NCI-H187 (cell line): ENCODE measurements at places on chromosomes 4 and X.

- DNase-seq, result no peak
Observed at GRCh38 chr4:15024386-15024785, 22.1 kb downstream of the CPEB2 start.

DNA sequence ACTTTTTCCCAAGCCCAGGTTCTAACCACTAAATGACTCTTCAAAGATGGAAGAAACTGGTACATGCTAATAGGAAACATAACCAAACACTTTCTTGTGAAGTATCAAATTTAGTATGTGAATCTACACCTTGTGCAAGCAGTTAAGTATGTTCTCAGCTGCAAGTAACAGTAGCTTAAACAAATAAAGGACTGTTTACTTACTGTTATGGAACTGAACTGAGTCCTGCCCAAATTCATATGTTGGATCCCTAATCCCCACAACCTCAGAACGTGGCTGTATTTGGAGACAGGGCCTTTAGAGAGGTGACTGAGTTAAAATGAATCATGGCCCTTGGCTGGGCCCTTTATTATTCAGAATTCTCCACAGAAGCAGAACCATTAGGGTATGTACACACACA lies 178.7 kb downstream of the KDR start:
- DNase-seq, result no peak

DNA sequence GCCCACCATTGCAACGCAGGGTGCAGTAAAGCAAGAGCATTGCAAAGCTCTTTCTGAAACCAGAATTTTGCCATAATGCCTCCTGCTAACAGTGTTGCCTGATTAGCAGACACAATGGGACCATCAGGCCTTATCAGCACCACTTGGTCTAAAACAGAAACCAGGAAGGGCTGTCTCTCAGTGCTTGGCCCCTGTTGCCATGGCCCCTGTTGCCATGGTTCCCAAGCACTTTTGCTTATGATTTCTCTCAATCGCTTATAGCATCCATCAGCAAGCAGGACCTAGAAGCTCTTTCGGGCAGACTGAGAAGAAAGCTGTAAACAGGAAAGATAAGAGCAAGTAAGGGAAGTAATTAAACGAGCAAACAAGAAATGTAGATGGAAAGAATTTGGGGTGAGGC lies 36.8 kb downstream of the RTL5 start:
- no peak for DNase-seq

DNA sequence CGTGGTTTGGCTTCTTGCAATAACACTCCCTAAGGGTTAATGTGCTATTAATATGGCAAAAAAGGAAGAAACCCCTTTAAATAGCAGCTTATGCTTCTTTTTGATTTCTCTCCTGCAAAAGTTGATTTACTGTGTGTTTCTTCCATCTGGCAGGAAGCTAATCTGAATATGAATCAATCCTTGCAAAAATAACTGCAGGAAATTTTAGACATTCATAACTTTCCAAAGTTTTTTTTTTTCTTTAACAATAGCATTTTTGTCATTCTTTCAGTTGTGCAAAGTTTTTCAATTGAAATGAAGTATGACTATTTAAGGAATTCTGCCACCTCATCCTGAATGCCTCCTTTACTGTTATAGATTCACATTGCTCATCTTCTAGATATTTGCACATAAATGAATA lies 115.6 kb downstream of the SPANXA1 start:
- DNase-seq, result no peak

DNA sequence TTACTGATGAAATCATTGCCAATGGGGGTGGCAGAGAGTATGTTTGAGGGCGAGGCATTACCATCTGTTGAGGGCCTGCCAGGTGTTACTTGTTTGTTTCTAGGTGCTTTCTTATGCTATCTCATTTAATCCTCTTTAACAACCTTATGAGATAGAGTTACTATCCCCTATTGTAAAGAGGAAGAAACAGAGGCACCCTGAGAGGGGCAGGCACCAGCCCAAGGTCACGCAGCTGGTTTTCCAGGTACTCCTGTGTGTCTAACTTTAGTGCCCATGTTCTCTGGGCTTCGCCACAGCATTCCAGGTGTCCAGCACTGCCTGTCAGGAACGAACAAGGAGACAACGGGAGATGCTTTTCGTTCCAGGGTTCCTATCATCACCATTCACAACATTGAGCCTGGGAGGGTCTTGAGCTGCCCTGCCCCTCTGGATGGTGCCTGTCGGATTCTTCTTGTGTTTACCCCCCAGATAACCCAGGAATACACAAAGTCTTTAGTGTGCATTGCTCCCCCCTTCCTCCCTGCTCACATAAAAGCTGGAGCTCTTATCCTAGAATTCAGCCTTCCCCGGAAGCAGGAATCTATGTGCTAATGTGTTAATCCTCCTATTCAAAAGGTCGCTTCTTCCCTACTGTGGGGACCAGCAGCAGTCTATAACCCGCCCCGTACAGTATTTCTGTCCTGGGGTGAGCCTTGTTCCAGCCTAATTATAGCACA lies 24.9 kb upstream of the GPC4 start:
- DNase-seq, result no peak

DNA sequence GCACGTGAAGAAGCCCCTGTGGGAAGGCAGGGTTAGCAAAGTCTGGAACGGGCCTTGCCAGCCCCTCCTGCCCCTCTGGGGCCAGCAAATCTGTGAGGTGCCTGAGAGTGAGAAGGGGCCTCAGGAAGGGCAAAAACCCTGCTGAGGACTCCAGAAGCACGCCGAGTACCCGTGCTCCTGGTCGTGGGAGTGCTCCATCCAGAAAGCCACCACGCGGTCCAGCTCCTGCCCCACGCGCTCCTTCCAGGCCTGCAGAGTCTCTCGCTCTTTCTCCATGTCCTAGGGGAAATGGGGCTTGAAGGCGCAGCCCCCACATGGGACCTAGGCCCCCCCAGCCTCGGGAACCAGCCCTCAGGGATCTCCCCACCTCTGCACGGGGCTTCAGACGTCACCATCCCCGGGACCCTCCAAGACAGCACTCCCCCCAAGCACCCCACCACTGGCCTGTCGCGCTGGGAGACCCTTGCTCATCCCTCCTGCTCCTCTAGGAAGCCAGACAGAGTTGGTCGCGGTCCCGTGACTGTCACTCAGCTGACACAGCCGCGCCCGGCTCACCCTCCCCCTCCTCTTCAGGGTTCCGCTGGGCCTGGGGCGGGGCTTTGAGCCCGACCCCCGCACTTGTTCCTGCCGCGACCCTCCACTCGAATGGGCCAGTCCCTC lies at the start of gene RENBP:
Gene RENBP, minus strand, starts transcription at position 504 of the 660 bp plus-strand sequence. Its CDS starts 33 bp downstream, at position 471.
- DNase-seq, result no peak

- DNase-seq, result no peak
Observed at GRCh38 chr4:75144475-75144874, 211.6 kb downstream of the PARM1 start.

DNA sequence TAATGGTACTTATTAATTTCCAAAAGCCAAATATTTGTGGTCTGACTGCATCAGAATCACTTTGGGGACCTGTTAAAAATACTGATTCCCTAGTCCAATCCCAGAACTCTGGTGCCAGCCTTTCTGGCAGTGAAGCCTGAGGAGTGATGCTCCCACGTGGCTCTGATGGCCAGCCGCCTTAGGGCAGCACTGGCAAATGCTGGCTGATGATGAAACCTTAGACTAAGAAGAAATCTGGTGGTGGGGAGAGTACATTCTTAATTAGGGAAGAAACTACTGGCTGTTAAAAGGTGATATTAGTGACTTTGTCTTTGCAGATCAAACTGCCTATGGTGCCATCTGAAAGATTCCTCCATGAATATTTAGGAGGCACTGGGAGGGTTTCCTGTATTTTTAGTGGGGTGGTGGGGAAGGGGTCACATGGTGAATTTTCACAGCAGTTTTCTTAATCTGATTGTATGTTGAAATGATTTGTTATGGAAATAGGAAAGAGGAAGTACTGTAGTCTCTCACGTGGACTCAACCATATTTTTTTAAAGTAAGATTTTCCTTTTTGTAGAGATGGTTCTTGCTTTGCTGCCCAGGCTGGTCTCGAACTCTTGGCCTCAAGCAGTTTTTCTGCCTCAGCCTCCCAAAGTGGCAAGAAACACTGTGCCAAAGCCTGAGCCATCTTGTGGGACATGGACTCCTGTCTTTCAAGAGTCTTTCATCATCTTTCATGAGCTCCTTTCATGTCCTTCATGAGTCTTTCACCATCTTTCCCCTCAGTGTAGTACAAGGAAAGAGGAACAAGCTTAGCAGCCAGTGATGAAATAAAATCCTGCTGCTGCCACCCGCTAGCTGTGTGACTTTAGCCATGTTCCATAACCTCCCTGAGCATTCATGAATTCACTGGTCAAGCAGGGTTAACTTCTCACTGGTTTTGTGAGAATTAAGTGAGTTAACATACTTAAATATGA lies 90.8 kb downstream of the ZNF330 start:
- DNase-seq, result no peak

GRCh38 chr4:40723728-40724127 lies 26.0 kb upstream of the NSUN7 start:
- DNase-seq, result no peak

GRCh38 chrX:47900833-47901232 lies 64.1 kb downstream of the ZNF81 start:
- DNase-seq, result no peak

DNA sequence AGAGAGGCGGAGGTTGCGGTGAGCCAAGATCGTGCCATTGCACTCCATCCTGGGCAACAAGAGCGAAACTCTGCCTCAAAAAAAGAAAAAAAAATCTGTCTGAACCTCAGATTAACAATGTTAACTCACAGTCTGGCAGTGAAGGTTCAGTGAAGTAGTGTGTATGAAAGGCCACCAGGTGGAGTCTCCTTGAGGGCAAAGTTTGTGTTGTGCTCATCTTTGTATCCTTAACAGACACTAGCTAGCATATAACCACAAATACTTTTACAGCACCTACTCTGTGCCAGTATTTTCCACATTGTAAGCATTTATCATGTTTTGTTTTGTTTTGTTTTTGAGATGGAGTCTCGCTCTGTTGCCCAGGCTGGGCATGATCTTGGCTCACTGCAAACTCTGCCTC lies 46.0 kb upstream of the MGST2 start:
- DNase-seq, result no peak

GRCh38 chr4:82380344-82380743 lies 6.6 kb upstream of the HNRNPD start:
- no peak for DNase-seq

- DNase-seq, result no peak
Observed at GRCh38 chr4:2794486-2795299, 1.8 kb downstream of the SH3BP2 start.

- no peak for DNase-seq
Observed at GRCh38 chr4:8392591-8393190, 47.8 kb downstream of the ACOX3 start.

- DNase-seq, result no peak
Observed at GRCh38 chr4:157143369-157143768, 67.4 kb downstream of the GLRB start.

DNA sequence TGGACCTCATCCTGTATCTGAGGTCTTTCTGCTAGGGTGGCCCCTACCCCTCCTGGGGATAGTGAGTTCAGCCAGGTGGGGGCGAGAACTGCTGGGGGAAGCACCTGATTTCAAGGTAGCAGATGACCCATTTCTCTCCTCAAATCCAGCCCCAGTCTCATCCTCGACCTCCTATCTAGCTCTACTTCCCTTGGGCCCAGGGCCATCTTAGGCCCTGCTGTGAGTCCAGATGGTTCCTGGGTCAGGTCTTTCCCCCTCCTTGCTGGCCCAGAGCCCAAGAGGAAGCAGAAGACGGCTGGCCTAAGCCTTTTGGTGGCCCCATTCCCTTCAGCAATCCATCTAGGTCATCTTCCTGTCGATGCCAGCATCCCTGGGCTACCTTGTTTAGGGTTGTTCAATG lies 3.3 kb downstream of the CDK16 start:
- no peak for DNase-seq

DNA sequence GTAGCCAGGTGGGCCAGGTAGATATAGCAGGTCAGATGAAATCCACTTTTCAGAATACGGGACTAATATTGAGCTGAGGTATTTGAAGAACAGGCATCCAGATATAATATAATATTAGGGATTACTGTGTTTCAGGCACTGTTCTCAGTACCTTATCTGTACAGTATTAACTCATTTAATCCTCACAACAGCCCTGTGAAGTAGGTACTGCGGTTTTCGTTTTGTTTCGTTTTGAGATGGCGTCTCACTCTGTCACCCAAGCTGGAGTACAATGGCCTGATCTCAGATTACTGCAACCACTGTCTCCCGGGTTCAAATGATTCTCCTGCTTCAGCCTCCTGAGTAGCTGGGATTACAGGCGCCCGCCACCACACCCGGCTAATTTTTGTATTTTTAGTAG lies 129.6 kb downstream of the IL1RAPL2 start:
- no peak for DNase-seq

GRCh38 chrX:104902070-104902469 lies 318.4 kb downstream of the TEX13A start:
- no peak for DNase-seq

DNA sequence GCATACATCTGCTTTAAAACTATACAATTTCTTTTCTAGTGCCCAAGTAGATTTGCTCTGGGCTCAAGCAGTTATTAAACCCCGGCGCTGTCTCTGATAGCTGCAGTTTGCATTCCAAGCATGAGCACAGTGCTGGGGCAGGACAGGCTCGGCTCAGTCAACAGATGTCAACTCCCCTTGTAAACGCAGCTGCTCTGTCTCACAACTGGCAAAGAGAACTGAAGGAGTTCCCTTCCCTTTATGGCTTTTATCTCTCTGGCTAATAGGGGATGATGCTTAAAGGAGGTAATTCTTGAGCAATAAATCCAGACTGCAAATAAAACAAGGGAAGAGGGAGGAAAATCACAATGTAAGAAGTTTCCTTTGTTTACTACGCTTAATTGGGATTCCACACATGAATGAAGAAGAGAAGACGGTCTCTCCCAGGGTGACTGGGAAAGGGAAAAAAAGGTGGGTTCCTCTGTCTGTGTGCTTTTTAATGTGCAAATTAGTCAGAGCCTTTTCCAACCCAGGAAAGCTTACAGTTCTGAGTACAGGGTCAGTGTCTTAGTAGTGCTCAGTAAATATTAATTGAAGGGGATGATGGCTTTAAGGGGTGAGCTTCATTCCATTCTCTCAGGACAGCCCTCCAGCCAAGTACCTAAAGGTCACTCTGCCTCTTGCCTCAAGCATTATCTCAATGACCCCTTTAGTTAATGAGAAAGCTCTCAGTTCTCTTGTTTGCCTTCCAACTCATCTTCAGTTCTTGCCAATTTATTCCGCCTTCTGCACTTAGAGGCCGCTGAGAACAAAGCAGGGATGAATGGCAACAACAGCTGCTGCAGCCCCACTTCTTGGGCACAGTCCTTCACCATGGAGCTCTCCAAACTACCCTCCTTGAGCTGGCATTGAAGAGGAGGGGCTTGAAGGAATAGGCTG lies 155.7 kb upstream of the JADE1 start:
- peak; percentile 47 for DNase-seq

DNA sequence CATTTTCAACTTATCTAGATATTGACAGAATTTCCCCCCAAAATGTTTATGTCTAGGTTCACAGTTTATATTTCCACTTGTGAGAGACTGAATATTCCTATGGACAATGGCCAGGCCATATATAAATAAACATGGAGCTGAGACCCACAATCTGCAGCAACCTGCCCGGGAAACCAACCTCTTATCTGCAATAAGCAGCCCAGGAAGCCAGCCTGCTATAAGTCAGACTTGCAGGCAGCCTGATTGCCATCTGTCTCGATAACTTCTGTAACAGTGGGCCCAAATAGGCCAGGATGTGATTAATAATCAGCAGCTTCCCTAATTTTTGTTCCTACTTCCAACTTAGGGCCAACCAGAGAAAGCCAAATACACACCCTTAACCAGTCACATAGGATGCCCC lies 5.2 kb upstream of the NAP1L5 start:
- DNase-seq, result no peak
